ENCODE measurements at places on chromosomes 4 and X.

DNA sequence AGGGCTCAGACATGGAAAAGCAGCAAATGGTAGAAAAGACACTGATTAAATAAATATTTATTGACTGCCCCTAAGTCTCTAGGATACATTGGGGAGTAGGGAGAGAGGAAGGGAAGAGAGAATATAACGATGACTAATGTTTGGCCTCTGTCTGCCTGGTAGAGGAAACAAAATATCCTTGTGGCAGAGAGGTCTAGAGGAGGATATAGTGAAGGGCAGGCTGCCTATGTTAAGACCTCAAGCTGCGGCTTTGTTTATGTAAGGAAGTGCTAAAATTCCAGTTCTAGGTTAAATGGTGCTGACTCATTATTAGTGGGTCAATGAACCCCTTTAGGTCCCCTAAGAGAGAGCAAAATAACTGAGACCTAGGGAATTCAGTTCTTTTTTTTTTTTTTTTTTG, 427.3 kb upstream of the FTHL17 start:
- H3K36me3 ChIP-seq, result no peaks in the 10 kb centered on the region
- H3K4me3 ChIP-seq, result no peak overlapping the region
- H3K27me3 ChIP-seq, result no peaks in the 10 kb centered on the region
- H3K4me1 ChIP-seq, result no peaks in the 10 kb centered on the region
- no peak overlapping the region for H3K27ac ChIP-seq

DNA sequence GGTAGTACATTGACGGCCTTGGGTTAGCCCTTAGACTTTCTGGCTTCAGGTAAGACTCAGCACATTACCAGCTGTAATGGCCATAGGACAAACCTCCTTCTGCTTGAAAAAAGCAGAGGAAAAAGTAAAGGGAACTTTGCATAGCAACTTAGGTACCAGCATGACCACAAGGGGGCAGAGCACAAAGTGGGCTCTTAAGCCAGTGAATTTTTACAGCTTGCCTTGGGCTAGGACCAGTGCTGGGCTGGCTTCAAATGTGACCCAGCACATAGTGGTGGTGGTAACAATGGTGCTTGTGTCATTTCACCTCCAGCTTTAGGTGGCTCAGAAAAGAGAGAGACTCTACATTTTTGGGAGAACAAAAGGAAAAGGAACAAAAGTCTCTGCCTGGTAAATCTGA, 66.1 kb downstream of the KLHL4 start:
- no peaks in the 10 kb centered on the region for H3K36me3 ChIP-seq
- no peak for ATAC-seq
- H3K4me1 ChIP-seq, result no peaks in the 10 kb centered on the region
- no peaks in the 10 kb centered on the region for H3K27me3 ChIP-seq

DNA sequence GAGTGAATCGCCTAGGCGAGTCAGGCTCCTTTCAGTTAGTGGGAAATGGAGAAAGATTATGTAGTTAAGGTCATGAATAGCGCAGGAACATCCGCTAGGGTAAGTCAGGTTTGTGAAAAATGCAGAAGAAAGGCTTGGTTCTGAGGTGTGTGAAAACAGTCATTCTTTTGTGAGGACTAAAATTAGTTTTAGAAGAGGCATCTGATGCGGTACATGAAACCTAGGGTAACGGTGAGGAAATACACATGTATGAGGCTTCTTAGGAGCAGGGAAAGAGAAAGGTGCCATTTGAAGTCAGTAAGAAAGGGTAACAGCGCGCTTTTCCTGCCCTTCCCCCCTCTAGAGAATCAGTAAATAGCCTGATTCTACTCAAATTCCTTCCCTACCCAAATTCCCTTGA, 570 bp upstream of the RNF128 start:
- H3K27ac ChIP-seq, result no peak overlapping the region
- peak overlapping the region; percentile 73 for H3K4me3 ChIP-seq
- no peaks in the 10 kb centered on the region for H3K36me3 ChIP-seq
- ATAC-seq, result peak; percentile 21
- no peaks in the 10 kb centered on the region for H3K4me1 ChIP-seq

GRCh38 chrX:111490688-111491087, 20.8 kb upstream of the SERTM2 start:
- no peaks in the 10 kb centered on the region for H3K36me3 ChIP-seq
- H3K27ac ChIP-seq, result no peak overlapping the region
- peaks cover 9% of the 10 kb centered on the region for H3K27me3 ChIP-seq

- H3K4me3 ChIP-seq, result peak overlapping the region; percentile 29
- H3K27me3 ChIP-seq, result no peaks in the 10 kb centered on the region
- peaks cover 5% of the 10 kb centered on the region for H3K4me1 ChIP-seq
- H3K27ac ChIP-seq, result peak overlapping the region; percentile 51
- no peaks in the 10 kb centered on the region for H3K36me3 ChIP-seq
Observed at GRCh38 chrX:107135049-107135964, 16.7 kb upstream of the RBM41 start.

GRCh38 chrX:35380808-35381700, 417.1 kb upstream of the MAGEB16 start:
- H3K27ac ChIP-seq, result no peak overlapping the region
- no peaks in the 10 kb centered on the region for H3K27me3 ChIP-seq
- no peak overlapping the region for H3K4me3 ChIP-seq
- H3K4me1 ChIP-seq, result no peaks in the 10 kb centered on the region
- ATAC-seq, result no peak
- H3K36me3 ChIP-seq, result no peaks in the 10 kb centered on the region

DNA sequence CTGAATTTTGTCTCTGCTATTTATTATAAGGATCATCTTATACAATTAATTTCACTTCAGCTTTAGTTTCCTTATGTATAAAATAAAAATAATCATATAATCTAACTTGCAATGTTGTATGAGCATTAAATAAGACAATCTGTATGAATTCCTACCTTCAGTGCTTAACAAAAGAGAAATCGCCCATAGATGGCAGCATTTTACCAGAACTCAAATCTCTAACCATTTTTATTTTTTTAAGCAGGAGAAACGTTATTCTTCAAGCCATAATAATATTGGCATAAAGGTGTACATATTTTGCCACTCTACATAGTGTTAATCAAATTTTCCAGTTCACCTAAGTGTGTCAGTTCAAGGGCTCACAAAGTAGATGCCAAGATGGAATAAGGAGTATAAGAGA, 78.8 kb downstream of the TMEM47 start:
- no peaks in the 10 kb centered on the region for H3K36me3 ChIP-seq
- no peak overlapping the region for H3K27ac ChIP-seq

- H3K4me3 ChIP-seq, result no peak overlapping the region
- H3K36me3 ChIP-seq, result no peaks in the 10 kb centered on the region
- no peak for ATAC-seq
- no peaks in the 10 kb centered on the region for H3K27me3 ChIP-seq
- no peaks in the 10 kb centered on the region for H3K4me1 ChIP-seq
- no peak overlapping the region for H3K27ac ChIP-seq
Observed at GRCh38 chrX:1134156-1134555, 78.3 kb downstream of the CRLF2 start.

DNA sequence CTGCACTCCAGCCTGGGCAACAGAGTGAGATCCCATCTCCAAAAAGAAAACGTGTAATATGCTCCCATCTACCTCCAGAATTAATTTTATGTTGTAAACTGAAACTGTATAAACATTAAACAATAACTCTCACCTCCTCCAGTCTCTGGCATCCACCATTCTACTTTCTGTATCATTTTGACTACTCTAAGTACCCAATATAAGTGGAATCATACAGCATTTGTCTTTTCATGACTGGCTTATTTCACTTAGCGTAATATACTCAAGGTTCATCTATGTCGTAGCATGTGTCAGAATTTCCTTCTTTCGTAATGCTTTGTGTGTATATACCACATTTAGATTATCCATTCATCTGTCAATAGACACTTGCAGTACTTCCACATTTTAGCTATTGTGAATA, 20.6 kb downstream of the F8 start:
- H3K27me3 ChIP-seq, result no peaks in the 10 kb centered on the region
- no peak overlapping the region for H3K4me3 ChIP-seq
- ATAC-seq, result peak; percentile 35
- peaks cover 4% of the 10 kb centered on the region for H3K4me1 ChIP-seq
- H3K36me3 ChIP-seq, result no peaks in the 10 kb centered on the region

- peaks cover 6% of the 10 kb centered on the region for H3K4me1 ChIP-seq
- no peak overlapping the region for H3K4me3 ChIP-seq
- no peak for ATAC-seq
- peaks cover 14% of the 10 kb centered on the region for H3K36me3 ChIP-seq
Observed at GRCh38 chrX:72142094-72142793, 10.5 kb upstream of the RTL5 start.
